ENCODE measurements at places on chromosomes 5 and 9.

DNA sequence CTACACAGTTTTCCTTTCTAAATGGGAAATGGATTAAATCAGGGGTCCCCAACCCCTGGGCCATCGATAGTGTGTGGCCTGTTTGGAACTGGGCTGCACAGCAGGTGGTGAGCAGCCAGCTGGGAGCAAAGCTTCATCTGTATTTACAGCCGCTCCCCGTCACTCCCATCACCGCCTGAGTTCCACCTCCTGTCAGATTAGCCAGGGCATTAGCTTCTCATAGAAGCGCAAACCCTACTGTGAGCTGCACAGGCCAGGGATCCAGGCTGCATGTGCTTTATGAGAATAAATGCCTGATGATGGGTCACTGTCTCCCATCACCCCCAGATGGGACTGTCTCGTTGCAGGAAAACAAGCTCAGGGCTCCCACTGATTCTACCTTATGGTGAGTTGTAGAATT is 41.2 kb upstream of the FLT4 start:
- no peak for DNase-seq

GRCh38 chr9:90009447-90009846 is 404.6 kb downstream of the GADD45G start:
- no peak for DNase-seq

- DNase-seq: peak; percentile 14
These were observed 54.9 kb upstream of the ZSWIM6 start for GRCh38 chr5:61277190-61277589.

DNA sequence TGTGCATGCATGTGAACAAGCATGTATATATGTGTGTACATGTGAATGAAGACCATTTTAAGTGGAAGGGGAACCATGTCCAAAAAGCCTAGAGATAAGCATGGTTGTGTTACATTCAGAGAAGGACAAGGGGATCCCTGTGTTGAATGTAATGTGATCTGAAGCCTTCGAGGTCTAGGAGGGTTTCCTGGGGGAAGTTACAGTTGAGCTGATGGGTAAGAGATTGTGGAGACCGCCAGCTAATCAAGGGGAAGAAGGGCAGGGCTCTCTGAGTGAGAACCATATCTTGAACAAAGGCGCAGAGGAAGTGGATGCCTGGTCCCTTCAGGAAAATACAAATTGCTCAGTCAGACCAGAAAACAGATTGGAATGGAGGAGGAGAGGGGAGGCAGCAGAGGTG is 45.5 kb upstream of the TNFSF15 start:
- DNase-seq: no peak

- no peak for DNase-seq
These were observed 1061.7 kb upstream of the WWC1 start for GRCh38 chr5:167229751-167230150.

- no peak for DNase-seq
These were observed 70.8 kb downstream of the PSMB7 start for GRCh38 chr9:124344291-124345050.

DNA sequence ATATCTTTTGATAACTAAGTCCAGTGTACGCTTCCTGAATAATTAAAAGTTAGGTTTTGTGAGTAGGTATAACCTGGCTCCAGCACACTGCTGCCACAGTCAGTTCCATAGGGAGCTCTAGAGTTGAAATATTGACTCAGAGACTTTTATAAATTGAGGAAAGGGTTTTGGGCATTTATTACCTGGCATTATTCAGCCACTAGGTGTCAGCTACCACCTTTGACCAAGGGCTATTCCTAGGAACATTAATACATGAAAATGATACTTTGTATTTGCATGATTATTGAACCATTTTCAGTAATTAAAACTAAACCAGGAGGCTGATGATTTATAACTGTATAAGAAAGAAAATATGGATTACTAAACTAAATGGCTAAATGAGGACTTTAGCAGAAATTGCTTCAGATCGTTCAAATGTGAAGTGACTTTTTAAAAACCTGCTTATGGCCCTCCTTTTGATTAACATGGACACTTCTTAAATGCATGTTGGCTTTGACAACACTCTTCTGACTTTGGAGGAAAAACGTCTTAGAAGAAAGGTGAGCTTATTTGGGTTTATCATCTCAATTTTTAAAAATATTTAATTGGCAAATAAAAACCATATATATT is 83.0 kb downstream of the SMC2 start:
- no peak for DNase-seq

DNA sequence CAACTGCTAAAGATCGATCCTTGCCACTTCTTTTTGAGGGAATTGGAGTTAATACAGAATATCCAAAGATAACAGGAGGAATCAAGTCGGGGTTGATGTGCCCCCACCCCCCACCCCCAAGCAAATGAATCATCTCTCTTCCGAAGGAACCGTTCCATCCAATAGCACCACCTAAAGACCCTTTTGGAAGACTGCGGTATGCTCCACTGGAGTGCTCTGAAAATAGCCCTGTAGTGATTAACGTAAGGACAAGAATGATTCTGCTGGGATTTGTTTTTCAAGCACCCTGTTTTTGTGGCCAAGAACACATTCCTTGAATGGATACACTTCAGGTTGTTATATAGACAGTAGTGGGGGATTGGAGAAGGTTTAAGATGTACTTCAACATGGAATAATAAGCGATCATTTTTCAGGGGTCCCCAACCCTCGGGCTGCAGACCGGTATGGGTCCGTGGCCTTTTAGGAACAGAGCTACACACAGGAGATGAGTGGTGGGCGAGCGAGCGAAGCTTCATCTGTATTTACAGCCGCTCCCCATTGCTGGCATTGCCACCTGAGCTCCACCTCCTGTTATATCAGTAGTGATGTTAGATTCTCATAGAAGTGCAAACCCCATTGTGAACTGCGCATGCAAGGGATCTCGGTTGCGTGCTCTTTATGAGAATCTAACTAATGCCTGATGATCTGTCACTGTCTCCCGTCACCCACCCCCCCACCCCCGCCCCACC is 44.5 kb upstream of the TMEM252 start:
- no peak for DNase-seq

- DNase-seq: no peak
These were observed 228.1 kb upstream of the MEF2C start for GRCh38 chr5:89110916-89111646.

DNA sequence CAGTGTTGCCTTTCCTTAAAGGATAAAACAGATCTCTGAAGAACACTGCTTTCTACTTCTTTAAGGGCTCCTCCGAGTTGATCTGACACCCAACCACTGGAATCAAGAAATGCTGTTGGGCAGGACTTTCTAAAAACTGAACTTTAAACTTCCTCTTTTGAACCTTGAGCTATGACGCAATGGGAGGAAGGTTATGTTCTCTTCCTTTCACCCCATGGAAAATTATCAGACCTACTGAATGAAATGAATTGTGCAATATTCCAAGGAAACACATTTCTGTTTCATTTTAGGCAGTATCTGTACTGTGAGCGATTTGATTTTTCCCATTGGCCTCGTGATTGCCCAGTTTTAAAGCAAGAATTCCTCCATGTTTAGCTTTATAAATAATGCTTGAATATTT is 206.0 kb upstream of the PRR16 start:
- DNase-seq: no peak

- no peak for DNase-seq
These were observed 177.5 kb downstream of the AOPEP start for GRCh38 chr9:94903961-94904421.

- DNase-seq: no peak
These were observed 223.4 kb downstream of the COX7C start for GRCh38 chr5:86841000-86841644.
